NCI-H774 (cell line): ENCODE measurements at places on chromosomes 3 and 15.

DNA sequence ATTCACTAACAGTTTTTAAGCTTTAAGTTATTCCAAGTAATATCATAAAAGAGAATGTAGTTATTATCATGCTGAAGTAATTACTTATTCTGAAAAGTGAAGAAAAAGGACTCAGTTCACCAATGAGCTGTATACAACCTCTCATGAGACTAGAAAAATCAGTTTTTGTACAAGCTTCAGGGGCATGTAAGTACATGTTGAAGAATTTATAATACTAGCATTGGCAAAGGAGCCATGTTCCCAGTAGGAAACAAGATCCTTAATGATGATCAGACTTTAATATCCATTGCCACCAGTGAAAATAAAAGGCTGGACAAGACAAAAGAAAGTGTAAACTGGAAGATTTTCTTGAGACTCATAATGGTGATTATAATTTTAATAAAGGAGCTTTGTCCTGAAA, 532.8 kb downstream of the PLOD2 start:
- DNase-seq = no peak

DNA sequence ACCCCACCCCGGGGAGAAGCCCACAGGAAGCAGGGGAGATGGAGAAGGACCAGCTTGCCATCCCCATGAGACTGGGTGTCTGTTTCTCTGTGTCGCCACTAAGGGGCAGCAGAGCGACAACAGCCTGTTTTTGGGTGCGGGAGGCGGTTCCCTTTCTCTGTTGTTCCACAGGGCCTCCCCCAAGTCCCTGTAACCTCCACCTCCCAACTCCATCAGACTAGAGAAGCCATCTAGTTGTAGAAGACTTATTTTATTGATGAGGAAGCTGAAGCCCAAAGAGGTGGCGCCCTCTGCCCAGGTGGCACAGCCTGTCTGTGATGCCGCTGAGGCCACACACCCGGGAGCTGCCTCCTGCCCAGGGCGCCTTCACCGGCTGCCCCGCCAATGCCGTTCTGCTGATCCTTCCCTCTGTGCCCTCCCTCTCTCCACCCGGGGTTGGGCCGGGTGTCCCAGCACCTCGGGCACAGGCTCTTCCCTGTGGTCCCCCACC, 3.9 kb upstream of the CCDC9B start:
- DNase-seq = peak; percentile 29

DNA sequence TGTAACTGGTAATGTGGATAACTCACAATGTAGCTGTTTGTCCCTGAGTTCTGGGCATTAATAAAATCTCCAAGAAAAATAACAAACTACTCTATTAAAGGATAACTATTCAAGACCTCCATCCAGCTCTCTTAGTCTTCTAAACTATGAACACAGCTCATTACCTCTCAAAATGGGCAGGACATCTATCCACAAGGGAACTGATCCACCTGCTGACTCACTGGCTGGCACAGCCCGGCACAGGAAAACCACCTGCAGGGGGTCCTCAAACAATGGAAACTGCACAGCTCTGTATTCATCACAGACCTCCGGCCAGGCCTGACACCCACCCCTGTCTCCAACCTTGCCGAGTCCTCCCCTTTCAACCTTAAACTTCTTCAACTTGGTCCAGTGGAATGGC, 255.4 kb downstream of the TJP1 start:
- no peak for DNase-seq

- DNase-seq = no peak
Observed at GRCh38 chr3:138362538-138362937, 14.2 kb downstream of the MRAS start.

- DNase-seq = no peak
Observed at GRCh38 chr15:101469520-101470288, 19.8 kb downstream of the PCSK6 start.

GRCh38 chr15:67063689-67064606, 1.5 kb upstream of the SMAD3 start:
- DNase-seq = peak; percentile 38

GRCh38 chr3:15171096-15171495, 35.0 kb upstream of the CAPN7 start:
- no peak for DNase-seq

DNA sequence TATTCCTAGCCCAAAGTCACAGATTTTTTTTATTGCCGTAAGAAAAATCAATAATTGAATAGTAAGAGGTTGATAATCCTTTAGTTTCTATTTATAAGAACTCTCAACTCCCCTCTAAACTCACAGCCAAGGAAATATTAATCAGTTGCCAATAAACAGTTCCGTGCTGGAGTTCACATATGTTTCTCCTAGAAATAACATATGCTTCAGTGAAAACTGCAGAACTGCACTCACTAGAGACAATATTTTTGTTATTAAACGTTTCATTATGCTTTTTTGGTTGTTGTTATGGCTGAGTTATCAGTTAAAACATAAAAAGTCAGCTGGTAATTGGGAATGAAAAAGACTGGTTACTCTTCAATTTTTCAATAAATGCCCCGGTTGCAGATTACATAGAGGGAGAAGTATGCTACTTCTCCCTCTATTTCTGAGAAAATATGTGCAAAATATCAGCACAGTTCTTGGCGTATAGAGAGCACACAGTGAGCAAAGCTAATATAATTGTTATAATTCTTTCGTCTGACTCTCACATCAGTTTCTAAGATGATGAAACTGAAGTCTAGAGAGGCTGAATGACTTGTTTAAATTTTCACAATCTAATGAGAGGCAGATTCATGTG, 781.2 kb upstream of the GRM7 start:
- no peak for DNase-seq

DNA sequence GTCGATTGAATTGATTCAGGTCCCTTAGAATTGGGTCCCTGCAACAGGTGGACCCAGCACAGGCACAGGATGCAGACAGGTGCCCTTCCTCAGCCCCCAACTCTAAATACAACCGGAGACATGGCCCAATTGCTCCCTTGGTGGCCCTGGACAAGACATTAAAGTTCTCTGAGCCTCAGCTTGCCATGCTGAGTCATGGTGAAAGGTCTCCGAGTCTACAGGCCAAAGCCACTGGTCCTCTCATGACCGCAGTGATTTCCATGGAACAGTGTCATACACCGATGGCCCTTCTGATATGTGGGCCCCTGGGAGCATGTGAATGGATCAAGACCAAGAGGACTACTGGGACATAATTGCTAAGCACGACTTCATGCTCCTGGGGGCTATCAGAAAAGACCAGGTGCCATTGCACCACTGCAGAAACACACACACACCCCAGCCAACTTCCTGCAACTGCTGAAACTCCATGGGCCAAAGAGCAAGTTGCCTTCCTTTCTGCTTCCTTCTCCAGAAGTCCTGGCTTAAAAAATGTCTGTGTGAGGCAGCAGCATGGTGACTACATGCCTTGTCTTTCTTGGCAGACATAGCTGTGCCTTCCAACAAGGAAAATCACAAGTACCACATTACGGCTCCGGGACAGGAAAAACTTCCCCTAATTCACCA, 38.8 kb downstream of the TBC1D2B start:
- DNase-seq = no peak

DNA sequence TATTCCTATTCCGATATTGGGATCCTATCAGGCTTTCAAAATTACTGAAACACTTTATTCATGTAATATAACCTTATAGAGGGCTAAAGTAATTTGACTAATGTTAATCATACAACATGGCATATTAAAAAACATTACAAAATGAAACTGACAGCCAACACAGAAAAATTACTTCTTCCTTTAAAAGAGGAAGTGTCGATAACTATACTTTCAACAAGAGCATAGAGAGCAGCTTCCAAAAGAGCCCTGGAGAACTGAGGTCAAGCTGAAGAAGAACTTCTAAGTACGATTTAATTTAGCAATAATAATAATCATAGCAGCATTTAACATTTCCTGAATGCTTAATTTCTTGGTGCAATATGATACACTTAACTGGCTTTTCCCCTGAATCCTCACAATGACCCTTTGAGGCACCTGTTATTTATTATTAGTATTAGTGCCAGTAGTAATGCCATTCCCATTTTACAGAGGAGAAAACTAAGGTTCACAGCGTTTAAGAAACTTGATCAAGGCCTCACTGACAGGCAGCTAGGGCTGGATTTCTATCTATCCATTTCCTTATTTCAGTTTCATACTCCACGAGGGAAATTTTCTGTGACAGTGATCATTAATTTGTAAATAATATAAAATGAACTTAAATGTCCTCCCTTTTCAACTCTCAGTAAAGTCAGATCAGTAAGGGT, 181.6 kb downstream of the CFAP20DC start:
- no peak for DNase-seq

DNA sequence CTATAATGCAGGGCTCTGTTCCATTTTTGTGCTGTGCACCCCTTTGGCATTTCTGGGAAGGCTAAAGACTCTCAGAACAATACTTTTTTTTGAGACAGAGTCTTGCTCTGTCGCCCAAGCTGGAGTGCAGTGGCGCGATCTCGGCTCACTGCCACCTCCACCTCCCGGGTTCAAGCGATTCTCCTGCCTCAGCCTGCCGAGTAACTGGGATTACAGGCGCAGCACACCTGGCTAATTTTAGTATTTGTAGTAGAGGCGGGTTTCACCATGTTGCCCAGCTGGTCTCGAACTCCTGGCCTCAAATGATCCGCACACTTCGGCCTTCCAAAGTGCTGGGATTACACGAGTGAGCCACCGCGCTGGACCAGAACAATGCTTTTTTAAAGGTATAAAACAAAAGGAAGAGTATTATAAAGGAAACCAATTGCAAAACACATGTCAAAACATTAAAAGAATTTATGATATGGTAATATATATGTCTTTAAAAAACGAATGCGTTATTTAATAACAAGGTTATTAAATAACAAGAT, 999 bp downstream of the SQOR start:
- no peak for DNase-seq

DNA sequence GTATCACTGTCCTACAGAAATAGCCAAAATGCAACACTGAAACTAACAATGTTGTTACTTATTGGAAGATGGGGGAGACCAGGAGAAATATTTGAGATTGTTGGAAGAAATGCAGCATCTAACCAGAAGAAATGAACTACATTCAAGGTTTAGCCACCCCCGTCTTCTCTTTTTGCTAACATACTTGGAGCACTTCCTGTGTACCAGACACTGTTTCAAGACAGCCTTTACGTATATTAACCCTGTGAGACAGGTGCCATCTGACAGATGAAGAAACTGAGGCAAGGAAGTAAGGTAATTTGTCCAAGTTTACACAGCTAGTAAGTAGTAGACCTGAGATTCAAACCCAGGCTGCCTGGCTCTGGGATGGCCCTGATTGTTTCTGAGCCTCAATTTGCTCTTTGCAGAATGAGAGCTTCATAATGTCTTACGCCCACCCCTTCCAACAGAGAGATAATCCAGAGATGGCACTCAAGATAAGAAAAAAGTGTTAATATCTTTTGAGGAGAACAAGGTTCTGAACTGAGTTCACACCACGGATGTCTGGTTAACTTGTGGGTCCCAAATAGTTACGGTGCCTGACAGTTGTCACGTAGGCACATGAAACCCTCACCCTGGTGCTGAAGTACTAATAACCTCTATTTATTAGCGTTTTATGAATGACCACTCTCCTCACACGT, 26.1 kb downstream of the RASGRP1 start:
- DNase-seq = no peak

DNA sequence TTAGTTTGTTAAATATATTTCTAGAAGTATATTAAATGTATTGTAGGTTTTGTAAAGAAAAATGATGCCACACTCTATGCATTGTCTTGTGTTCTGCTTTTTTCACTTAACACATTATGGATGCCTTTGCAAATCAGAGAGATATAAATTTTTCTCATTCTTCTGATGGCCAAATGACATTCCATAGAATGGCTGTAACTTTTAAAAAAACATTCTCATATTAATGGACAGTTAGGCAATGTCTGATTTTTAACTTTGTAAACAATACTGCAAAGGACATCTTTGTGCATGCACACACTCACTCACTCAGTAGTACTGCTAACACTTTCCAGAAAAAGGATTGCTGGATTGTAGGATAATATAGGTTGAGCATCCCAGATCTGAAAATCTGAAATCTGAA, 195.9 kb downstream of the ITPR1 start:
- no peak for DNase-seq

DNA sequence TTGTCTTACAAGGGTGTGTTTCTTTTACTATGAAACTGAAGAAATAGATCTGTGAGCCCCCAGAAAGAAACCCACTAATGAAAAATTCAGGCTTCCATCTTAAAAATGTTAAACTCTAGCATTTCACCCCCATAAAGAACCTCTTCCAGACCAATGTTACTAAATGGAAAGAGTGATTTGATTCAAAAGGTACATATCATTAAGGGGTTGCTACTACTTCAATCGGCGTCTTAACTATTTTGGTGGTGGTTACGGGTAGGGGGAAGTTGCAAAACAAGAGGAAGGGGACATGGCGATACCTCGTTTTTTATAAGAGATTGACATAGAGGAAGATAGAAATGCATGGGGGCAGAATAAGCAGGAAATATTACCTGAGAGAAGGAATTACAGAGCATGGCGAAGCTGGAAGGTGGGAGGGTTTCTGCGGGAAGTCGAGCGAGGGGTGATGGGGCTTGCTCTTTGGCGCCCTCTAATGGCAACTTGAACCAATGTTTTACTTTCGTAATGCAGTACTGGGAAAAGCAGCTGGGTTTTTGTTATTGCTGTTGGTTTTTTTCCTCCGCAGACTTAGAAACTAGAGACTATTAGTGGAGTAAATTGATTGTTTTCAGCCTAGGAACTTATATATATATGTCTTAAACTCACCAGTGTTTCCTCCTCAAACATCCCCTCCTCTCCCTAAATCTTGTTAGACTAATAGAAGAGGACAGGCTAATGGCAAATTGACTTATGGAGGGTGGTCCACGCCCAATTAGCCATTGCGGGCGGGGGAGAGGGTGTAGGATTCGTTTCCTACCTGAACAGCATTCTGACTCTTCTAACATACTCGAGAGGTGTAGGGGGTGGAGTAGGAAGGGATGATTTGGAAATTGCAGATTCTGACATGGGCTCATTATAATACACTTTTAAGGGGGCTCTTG, 11.3 kb upstream of the SOX2 start:
- peak; percentile 92 for DNase-seq

GRCh38 chr15:86183596-86184491, 104.2 kb downstream of the AGBL1 start:
- no peak for DNase-seq

- no peak for DNase-seq
Observed at GRCh38 chr3:64056606-64057180, 33.4 kb upstream of the PSMD6 start.

DNA sequence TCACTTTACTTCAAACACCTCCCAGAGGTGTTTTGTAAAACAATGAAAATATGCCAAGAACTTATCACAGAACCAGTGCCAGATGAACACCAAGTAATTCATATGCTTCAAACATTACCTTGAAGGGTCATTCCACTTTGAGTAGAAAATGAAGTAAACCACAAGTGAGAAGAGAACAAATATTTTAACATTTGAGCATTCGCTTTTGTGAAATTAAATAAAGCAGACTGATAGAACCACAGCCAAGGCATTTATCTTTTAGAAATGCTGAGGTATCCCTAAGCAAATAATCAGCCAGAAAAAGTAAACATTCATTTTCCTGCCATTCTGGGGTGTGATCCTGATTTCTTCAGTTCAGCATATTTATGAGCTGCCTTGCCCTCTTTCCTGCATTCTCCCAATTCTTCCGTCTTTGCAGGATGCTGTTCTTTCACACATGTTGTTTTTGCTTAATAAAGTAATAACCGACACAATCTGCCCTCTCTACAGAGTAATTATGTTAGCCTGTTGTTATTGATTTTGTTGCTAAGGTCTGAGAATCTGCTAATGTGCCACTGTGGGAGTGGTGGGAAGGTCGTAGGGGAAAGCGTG, 235.6 kb upstream of the TGFBR2 start:
- no peak for DNase-seq
